ENCODE measurements at places on chromosomes 3 and 15.

GRCh38 chr3:107657971-107658370 is 135.2 kb downstream of the BBX start:
- no peak for DNase-seq

DNA sequence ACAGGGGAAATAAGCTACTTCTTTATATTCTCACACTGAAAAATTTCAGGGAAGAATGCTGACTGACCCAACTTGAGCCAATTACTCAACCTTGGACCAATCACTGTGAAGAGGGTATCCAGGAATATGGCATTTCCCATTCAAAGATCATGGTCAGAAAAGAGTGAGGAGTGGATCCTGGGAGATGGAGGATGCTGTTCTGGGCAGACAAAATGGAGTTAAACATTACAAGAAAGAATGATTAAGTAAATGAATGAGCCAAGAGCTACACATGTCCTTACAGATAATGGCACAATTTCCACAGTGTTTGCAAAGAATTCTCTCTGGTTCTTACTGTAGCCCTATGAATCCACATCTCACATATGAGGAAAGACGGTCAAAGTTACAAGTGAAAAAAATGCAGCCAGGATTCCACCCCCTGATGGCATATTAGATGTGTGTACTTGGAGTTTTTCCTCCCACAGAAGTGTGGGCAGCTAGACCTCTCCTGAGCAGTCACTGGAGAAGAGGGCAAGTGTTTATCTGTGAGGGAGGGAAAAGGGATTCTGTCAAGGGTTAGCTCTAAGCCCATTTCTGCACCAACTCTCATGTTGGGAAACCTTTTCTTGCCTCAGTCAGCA is 33.8 kb downstream of the AMOTL2 start:
- DNase-seq = no peak

GRCh38 chr15:72199721-72200212 is 2.2 kb upstream of the GRAMD2A start:
- peak; percentile 39 for DNase-seq

- DNase-seq = no peak
Observed at GRCh38 chr3:11476735-11477144, 167.0 kb downstream of the VGLL4 start.

- no peak for DNase-seq
Observed at GRCh38 chr3:99429502-99429901, 208.9 kb upstream of the COL8A1 start.

- no peak for DNase-seq
Observed at GRCh38 chr3:184366619-184367289, 5.2 kb downstream of the POLR2H start.

DNA sequence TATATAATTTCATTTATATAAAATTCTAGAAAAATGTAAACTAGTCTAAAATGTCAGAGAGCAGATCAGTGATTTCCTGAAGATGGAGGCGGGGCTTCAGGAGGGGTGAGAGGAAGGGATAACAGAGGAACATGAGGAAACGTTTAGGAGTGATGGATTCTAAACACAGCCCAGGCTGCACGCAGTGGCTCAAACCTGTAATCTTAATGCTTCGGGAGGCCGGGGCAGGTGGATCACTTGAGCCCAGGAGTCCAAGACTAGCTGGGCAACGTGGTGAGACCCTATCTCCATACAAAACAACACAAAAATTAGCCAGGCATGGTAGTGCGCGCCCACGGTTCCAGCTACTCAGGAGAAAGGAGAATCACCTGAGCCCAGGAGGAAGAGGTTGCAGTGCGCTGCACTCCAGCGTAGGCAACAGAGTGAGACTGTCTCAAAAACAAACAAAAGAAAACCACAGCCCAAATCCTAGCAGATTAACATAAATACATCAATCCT is 18.0 kb upstream of the IQCF1 start:
- DNase-seq = no peak

GRCh38 chr15:75460646-75461045 is 9.2 kb upstream of the SIN3A start:
- no peak for DNase-seq

DNA sequence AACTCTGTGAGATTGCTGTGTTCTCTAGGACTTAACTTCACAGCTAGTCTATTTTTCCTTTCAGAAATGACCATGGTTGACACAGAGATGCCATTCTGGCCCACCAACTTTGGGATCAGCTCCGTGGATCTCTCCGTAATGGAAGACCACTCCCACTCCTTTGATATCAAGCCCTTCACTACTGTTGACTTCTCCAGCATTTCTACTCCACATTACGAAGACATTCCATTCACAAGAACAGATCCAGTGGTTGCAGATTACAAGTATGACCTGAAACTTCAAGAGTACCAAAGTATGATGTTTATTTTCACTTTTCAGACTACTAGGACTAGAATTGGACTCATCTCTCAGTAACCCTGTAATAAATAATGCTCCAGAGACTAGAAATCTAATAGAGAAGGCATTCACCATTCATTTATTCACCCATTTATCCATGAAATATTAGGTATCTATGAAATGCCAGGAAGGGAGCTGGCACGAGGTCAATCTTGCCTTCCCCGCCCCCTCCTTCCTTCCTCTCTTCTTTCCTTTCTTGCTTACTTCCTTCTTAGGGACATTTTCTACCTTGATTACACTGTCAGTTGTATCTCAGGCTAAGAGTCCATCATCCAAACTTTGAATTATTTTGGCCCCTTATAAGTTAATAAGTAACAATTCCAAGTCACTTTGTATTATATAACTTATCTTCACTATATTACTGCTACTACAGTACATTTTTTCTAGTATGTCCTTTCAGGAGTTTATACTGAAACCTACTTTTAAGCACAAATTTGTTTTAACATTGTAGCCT is 91.0 kb downstream of the PPARG start:
- DNase-seq = no peak

- DNase-seq = no peak
Observed at GRCh38 chr3:171199473-171199829, 172.9 kb upstream of the SLC2A2 start.

DNA sequence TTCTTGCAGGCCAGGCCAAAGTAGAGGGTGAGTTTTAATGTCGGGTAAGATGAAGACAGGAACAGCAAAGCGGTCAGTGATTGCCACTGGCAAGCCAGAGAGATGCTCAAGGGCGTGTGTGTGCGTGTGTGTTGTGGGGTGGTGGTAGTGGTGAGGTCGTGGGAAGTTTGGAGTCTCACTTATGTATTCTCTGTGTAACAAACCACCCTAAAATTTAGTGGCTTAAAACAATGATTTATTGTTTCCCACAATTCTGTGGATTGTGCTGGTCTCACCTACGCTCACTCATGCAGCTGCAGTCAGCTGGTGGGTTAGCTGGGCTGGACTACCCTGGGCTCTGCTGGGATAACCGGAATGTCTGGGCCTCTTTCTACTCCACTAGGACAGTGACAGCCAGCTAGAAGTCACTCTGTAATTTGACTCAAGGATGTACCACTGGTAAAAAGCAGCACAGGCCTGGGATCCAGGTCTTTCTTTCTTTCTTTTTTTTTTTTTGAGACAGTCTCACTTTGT is 50.9 kb upstream of the BHLHE40 start:
- DNase-seq = no peak

GRCh38 chr15:66425837-66426236 is 39.1 kb downstream of the MAP2K1 start:
- DNase-seq = no peak

GRCh38 chr3:139529662-139530061 is 9.9 kb downstream of the RBP1 start:
- no peak for DNase-seq

- DNase-seq = no peak
Observed at GRCh38 chr15:64149424-64149823, 2.1 kb upstream of the SNX22 start.

DNA sequence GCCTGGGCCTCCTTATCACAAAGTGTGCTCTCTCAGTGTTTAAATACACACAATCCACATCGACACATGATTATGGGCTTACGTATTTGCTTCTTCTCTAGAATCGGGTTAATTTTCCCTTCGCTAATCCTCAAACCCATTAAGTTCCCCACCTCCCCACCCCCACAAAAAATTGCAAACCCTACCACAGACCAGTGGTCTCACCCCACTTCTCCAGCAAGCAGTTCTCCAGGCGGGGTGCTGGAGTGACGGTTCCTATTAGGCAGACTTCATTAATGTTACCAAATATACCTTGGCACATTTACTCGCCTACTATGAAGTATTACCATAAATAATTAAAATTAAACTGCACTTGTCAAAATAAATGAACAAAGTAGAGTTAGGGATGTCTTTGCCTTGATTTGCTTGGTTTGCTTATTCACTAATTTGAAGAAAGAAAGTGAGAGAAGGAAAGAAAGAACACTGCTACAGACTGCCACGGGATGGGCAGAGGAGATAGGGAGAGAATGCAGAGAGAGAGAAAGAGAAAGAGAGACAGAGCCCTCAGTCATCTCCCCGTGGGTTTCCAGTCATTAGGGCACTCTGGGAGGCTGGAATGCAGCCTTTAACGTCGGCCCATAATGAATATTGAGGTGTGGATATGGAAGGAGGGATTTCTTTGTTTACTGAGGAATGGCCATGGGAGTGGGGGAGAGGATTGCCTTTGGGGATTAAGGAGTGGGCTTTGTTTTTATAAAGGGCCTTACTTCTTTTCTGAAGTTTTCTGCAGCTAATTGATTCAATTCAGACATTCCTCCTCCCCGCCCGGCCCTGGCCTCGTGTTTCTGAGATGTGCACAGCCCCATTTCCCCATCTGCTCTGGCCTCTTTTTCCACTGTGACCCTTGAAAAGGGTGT is 39.7 kb upstream of the POLG start:
- no peak for DNase-seq

DNA sequence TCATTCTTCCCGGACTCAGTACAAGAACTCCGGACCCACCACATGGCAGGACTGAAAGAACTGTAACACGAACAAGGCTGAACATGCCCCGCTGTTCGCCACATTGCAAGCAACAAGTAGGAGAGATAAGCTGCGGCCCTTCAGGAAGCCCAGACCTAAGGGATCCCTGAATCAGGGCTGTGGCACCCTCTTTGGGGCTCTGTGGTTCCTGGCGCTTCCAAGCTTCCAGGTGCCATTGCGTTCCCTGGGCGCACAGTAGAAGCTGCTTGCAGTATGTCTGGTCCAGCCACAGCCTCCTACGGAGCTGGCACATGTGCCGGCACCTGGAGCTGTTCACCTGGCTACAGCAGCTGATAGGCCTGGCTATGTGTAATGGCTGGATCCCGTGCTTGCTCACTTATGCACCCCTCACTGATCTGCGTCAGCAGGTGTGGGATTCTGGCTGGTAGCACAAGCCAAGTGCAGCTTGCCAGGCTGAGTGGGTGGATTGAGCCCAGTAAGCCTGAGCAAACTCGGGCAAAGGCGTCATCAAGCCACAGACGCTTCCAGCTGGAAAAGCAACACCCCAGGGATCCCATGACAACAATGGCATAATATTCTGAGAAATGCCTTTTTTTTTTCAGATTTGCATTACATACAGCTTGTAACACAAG is 748.6 kb upstream of the GBE1 start:
- DNase-seq = no peak

GRCh38 chr15:50162969-50163718 is 18.9 kb upstream of the SLC27A2 start:
- no peak for DNase-seq

- no peak for DNase-seq
Observed at GRCh38 chr15:59105854-59106253, 908 bp downstream of the CCNB2 start.

DNA sequence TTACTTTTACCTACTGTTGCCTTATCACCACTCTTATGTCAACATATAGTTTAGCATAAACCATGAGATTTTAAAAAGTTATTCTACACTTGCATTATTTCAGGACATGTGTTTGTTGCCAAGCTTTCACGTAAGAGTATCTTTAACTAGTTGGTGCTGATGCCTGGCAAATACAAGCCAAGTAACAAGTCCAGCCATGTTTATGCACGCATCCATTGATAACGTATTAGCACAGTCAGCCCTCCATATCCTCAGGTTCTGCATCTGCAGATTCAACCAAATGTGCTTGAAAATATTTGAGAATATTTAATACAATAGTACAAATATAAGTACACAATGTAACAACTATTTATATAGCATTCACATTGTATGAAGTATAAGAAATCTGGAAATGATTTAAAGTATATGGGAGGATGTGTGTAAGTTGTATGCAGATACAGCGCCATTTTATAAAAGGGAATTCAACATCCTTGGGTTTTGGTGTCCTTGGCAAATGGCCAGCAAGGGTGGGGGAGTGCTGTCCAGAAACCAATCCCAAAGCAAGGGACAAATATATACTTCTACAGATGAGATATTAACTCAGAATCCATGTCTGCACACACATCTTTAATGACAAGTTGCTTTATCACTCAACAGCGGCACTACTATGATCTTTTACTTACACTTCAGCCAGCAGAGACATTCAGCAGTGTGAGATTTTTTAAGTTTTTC is 8.7 kb upstream of the SETD5 start:
- no peak for DNase-seq

DNA sequence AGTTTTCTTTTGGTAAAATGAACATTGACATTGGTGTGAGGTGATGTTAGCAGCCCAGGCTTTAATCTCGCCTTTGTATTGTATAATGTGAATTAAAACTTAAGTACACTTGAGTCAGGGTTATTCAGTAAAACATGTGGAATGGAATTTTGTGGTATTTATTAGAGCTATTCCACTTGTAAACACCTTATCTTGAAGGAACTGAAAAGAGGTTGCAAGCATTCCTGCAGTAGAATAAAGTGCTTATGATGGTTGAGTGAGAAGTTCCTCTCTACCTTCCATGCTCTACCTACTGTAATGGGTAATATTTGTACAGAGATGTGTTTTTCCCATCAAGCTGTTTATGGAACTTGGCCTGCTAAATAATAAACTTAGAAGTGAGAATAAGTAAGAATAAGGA is 36.1 kb downstream of the HMG20A start:
- no peak for DNase-seq

GRCh38 chr3:72810063-72810462 is 38.2 kb downstream of the SHQ1 start:
- no peak for DNase-seq

GRCh38 chr3:112046599-112046998 is 12.1 kb downstream of the TMPRSS7 start:
- DNase-seq = no peak

DNA sequence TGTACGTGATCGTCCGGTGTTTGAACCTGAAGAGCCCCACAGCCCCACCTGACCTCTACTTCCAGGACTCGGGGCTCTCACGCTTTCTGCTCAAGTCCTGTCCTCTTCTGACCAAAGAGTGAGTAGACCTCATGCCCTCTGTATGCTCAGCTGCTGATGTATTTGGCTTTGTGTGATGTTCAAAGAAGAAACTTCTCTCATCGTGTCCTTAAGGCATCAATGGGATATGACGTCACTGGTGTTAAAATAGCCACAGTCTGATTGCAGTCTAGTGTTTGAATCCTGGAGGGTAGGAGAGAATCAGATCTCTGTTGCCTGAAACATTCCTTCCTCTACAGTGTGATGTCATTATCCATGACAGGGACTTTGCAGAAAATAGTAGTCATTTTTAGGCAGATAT is 28.1 kb downstream of the ABHD2 start:
- DNase-seq = no peak

- no peak for DNase-seq
Observed at GRCh38 chr15:101266034-101266433, 11.3 kb downstream of the SELENOS start.

Data from C1 segment of cervical spinal cord (tissue), 14 donors.